Stomach (tissue), 19 donors: ENCODE measurements at places on chromosomes 13 and 19.

- no peak for DNase-seq
- no peaks in the 10 kb centered on the region for H3K4me1 ChIP-seq
- H3K27me3 ChIP-seq, result no peaks in the 10 kb centered on the region
- H3K36me3 ChIP-seq, result peaks cover 9% of the 10 kb centered on the region
- H3K27ac ChIP-seq, result no peak overlapping the region
Observed at GRCh38 chr19:32928806-32929205, 43.0 kb downstream of the CEP89 start.

DNA sequence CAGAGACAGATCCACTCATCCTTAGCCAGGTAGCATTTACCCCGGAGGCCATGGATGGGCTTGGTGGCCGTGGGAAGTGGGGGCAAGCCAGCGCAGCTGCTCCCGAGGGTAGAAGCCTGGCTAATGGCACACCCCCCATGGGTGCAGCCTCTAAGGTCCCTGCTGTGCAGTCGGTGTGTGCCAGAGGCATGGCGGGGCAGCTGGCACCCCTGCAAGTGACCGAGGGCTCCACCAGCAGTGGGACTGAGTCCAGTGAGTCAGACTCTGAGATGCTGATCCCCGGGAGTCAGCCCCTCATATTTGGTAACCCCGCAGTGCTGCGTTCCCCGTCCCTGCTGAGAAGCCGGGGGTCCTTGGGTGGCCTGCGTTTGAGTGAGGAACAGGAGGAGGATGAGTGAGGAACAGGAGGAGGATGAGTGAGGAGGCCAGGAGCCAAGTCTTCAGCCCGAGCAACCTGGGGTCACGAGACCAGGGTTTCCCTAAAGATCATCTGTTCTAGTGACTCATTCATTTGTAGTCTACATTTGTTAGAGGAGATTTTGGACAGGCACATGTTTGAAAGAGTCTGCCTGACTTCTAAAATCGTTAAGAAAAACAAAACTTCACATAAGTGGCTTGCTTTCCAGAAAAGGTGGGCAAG is 180.7 kb downstream of the STK24 start:
- no peak overlapping the region for H3K27ac ChIP-seq
- no peak overlapping the region for H3K4me3 ChIP-seq
- H3K36me3 ChIP-seq, result peaks cover 35% of the 10 kb centered on the region
- no peaks in the 10 kb centered on the region for H3K27me3 ChIP-seq
- DNase-seq, result no peak
- H3K4me1 ChIP-seq, result peaks cover 4% of the 10 kb centered on the region

GRCh38 chr13:107817647-107818287 is 397.6 kb downstream of the LIG4 start:
- H3K27me3 ChIP-seq, result no peaks in the 10 kb centered on the region
- no peak for DNase-seq
- no peak overlapping the region for H3K27ac ChIP-seq
- no peaks in the 10 kb centered on the region for H3K4me1 ChIP-seq
- H3K4me3 ChIP-seq, result no peak overlapping the region

GRCh38 chr19:40529093-40529954 is 47.3 kb upstream of the SHKBP1 start:
- H3K4me1 ChIP-seq, result peaks cover 20% of the 10 kb centered on the region
- peaks cover 13% of the 10 kb centered on the region for H3K27me3 ChIP-seq
- H3K36me3 ChIP-seq, result no peaks in the 10 kb centered on the region
- H3K27ac ChIP-seq, result peak overlapping the region; percentile 42
- peak; percentile 91 for DNase-seq

GRCh38 chr19:6826281-6826920 is 53.9 kb downstream of the VAV1 start:
- no peak overlapping the region for H3K4me3 ChIP-seq
- no peaks in the 10 kb centered on the region for H3K36me3 ChIP-seq
- H3K27ac ChIP-seq, result no peak overlapping the region
- DNase-seq, result no peak
- no peaks in the 10 kb centered on the region for H3K4me1 ChIP-seq

GRCh38 chr19:3095441-3096191 is 1.5 kb downstream of the GNA11 start:
- no peaks in the 10 kb centered on the region for H3K36me3 ChIP-seq
- DNase-seq, result no peak
- peaks cover 64% of the 10 kb centered on the region for H3K4me1 ChIP-seq
- no peaks in the 10 kb centered on the region for H3K27me3 ChIP-seq

- peak overlapping the region; percentile 88 for H3K27ac ChIP-seq
- H3K4me1 ChIP-seq, result peaks cover 91% of the 10 kb centered on the region
- no peaks in the 10 kb centered on the region for H3K36me3 ChIP-seq
- no peaks in the 10 kb centered on the region for H3K27me3 ChIP-seq
- no peak overlapping the region for H3K4me3 ChIP-seq
Observed at GRCh38 chr19:10748195-10748926, 30.5 kb downstream of the DNM2 start.

- no peak overlapping the region for H3K27ac ChIP-seq
- no peak for DNase-seq
- no peaks in the 10 kb centered on the region for H3K27me3 ChIP-seq
- H3K4me1 ChIP-seq, result no peaks in the 10 kb centered on the region
- H3K4me3 ChIP-seq, result no peak overlapping the region
Observed at GRCh38 chr13:32674503-32674902, 88.3 kb downstream of the PDS5B start.

GRCh38 chr19:56133858-56134653 is 7.0 kb upstream of the ZNF444 start:
- H3K36me3 ChIP-seq, result no peaks in the 10 kb centered on the region
- H3K27me3 ChIP-seq, result no peaks in the 10 kb centered on the region
- H3K27ac ChIP-seq, result no peak overlapping the region
- no peak for DNase-seq
- no peak overlapping the region for H3K4me3 ChIP-seq
- peaks cover 41% of the 10 kb centered on the region for H3K4me1 ChIP-seq

DNA sequence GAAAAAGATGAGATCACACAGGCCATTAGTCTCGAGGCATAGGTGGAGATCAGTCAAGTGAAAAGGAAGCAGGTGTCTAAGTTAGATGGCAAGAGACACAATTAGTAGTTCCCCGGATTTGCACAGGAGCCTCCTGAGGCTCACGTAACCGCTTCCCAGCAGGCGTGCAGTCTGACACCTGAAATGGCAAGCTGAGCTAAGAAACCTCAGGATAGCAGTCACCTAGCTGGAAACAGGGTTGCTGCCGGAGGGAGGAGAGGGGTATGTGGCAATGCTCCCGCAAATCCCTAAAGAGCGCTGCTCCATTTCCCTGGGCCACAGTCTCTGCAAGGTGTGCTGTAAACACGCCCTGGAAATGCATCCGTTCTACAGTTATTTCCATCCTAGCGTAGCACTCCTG is 1151.0 kb downstream of the DIAPH3 start:
- no peak overlapping the region for H3K27ac ChIP-seq
- no peaks in the 10 kb centered on the region for H3K27me3 ChIP-seq
- DNase-seq, result no peak
- H3K4me1 ChIP-seq, result no peaks in the 10 kb centered on the region
- no peaks in the 10 kb centered on the region for H3K36me3 ChIP-seq

DNA sequence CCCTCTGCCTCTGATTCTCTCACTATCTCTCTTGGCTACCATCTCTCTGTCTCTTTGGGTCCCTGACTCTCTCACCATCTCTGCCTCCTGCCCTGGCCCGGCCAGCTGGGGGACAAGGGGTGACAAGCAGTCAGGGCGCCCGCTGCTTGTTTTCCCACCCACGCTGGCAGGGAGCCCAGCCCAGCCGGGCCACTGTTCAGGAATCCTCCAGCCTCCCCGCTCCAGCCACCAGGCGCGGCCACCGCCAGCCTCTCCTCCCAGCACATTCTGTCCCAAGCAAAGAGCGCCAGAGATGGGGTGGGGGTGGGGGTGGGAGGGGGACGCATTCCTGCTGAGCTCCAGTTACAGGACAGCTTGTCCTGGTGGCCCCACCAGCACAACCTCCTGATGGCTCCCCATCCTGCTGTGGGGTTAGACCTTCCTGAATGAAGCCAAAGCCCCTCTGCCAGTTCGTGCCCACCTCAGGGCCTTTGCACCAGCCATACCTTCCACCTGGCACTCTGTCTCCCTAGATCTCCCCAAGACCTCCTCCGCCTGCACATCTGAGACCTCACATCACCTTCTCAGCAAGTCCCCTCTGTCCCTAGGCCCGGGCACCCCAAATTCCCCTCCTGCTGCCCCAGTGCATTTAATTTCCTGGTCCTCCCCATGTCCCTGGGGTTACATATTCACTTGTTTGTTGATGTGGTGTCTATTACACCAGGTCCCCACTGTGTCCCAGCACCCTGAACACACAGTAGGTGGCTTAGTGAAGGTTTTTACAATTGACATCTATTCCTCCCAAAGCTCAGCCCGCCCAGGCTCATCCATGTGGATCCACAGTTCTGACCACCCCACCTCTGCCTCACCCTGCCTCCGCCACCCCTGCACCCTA is 12.5 kb downstream of the ARRDC2 start:
- peak; percentile 95 for DNase-seq
- peaks cover 4% of the 10 kb centered on the region for H3K36me3 ChIP-seq
- H3K27me3 ChIP-seq, result no peaks in the 10 kb centered on the region
- no peak overlapping the region for H3K4me3 ChIP-seq

DNA sequence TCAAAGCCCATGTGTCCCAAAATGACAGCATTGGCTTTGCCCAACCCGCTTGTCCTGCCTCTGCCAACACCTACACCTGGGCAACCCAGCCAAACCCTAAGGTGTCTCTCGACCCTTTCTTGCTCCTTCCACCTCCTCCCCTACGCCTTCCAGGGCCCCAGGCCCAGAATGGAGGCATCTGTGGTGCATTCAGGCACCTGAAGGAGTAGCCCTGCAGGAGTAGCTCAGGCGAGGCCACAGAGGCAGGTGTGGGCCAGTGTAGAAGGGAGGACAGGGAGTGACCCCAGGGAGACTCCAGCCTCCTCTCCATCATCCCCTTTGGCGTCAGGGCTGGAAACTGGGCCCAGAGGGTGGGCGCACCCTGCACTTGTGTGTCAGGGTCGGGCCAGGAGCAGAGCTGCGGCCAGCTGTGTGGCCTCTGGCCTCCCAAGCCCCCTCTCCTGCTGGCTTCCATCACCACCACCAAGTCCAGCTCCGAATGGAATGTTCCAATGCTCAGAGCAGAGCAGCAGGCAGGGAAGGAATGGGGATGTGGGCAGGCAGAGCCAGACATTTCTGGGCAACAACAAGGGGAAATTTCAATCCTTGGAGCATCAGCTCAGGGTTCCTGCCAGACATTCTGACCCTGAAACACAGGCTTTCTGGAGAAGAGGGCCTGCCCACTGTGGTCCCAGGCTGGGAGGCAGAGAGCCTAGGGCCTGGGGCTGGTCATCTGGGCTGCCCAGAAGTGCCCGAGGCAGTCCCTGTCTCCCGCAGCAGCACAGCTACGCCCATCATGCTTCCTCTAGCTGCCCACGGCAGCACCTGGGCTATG is 16.4 kb downstream of the PLEKHF1 start:
- peaks cover 54% of the 10 kb centered on the region for H3K4me1 ChIP-seq
- peak overlapping the region; percentile 75 for H3K27ac ChIP-seq
- no peaks in the 10 kb centered on the region for H3K27me3 ChIP-seq
- H3K4me3 ChIP-seq, result no peak overlapping the region
- no peak for DNase-seq
- H3K36me3 ChIP-seq, result peaks cover 3% of the 10 kb centered on the region

DNA sequence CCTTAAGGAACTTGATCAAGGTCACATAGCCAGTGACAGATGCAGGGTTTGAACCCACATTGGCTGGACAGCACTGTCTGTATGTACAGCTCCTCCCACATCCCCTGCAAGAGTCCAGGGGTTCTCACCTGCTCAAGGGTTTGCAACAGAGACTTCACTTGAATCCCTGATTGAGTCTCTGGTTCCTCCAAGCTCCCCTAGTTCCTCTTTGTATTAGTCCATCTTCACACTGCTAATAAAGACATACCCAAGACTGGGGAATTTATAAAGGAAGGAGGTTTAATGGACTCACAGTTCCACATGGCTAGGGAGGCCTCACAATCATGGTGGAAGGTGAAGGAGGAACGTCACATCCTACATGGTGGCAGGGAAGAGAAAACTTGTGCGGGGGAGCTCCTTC is 72.8 kb upstream of the CLDN10 start:
- peaks cover 5% of the 10 kb centered on the region for H3K4me1 ChIP-seq
- no peak overlapping the region for H3K27ac ChIP-seq
- H3K36me3 ChIP-seq, result no peaks in the 10 kb centered on the region
- H3K4me3 ChIP-seq, result no peak overlapping the region

GRCh38 chr13:31138515-31138914 is 23.2 kb downstream of the HSPH1 start:
- H3K27me3 ChIP-seq, result no peaks in the 10 kb centered on the region
- DNase-seq, result no peak
- H3K27ac ChIP-seq, result no peak overlapping the region
- H3K36me3 ChIP-seq, result peaks cover 90% of the 10 kb centered on the region
- no peaks in the 10 kb centered on the region for H3K4me1 ChIP-seq
- no peak overlapping the region for H3K4me3 ChIP-seq

GRCh38 chr13:39263033-39263432 is 224.8 kb downstream of the NHLRC3 start:
- H3K27me3 ChIP-seq, result no peaks in the 10 kb centered on the region
- DNase-seq, result peak; percentile 73
- H3K4me3 ChIP-seq, result no peak overlapping the region
- no peak overlapping the region for H3K27ac ChIP-seq
- no peaks in the 10 kb centered on the region for H3K4me1 ChIP-seq

- peak overlapping the region; percentile 35 for H3K4me3 ChIP-seq
- H3K27ac ChIP-seq, result peak overlapping the region; percentile 32
- DNase-seq, result peak; percentile 79
- H3K36me3 ChIP-seq, result peaks cover 6% of the 10 kb centered on the region
- peaks cover 35% of the 10 kb centered on the region for H3K4me1 ChIP-seq
- H3K27me3 ChIP-seq, result peaks cover 13% of the 10 kb centered on the region
Observed at GRCh38 chr13:113002206-113002912, 33.3 kb downstream of the MCF2L start.

- H3K4me3 ChIP-seq, result no peak overlapping the region
- H3K36me3 ChIP-seq, result peaks cover 20% of the 10 kb centered on the region
- DNase-seq, result no peak
- peak overlapping the region; percentile 41 for H3K27ac ChIP-seq
Observed at GRCh38 chr19:6047741-6048251, 62.5 kb downstream of the RFX2 start.

- H3K4me1 ChIP-seq, result no peaks in the 10 kb centered on the region
- H3K36me3 ChIP-seq, result no peaks in the 10 kb centered on the region
- no peak overlapping the region for H3K4me3 ChIP-seq
Observed at GRCh38 chr13:19324325-19324724, 142.7 kb upstream of the TUBA3C start.
